ENCODE measurements at places on chromosomes 2 and 18. TPM values are rescaled to one million over a fixed set of nuclear protein-coding genes. Genes with fewer than 3 reads are reported as not detected.

DNA sequence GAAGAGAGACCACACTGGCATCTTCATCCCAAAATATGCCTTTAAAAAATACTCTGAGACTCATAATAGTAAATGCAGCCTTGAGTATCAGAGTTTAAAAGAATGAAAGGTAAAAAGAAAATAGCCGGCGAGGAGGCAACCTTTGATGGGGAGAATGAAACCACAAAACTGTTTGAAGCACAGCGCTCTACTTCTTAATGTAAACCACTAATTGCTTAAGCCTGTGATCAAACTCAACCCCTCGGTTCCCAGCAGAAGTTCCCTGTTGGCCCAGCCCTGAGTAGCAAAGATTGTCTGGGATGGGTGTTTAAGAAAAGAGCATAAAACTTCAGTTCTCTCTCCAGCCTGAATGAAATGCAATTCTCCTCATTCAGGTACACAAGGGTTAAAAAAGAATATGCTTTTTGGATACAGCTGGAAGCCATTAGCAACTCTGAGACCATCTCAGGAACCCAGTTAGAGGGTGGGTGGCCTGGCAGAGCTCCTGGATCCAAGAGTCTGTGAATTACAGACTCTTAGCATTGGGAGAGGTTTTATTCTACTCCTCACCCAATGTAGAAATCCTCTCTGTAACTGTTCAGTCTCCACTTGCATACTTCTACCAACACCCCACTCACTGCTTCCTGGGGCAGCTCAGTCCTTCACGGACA is 44.8 kb downstream of the VIT start:
- no peak for DNase-seq

- no peak for DNase-seq
Measured at GRCh38 chr18:8461544-8461943, 147.7 kb upstream of the RAB12 start.

DNA sequence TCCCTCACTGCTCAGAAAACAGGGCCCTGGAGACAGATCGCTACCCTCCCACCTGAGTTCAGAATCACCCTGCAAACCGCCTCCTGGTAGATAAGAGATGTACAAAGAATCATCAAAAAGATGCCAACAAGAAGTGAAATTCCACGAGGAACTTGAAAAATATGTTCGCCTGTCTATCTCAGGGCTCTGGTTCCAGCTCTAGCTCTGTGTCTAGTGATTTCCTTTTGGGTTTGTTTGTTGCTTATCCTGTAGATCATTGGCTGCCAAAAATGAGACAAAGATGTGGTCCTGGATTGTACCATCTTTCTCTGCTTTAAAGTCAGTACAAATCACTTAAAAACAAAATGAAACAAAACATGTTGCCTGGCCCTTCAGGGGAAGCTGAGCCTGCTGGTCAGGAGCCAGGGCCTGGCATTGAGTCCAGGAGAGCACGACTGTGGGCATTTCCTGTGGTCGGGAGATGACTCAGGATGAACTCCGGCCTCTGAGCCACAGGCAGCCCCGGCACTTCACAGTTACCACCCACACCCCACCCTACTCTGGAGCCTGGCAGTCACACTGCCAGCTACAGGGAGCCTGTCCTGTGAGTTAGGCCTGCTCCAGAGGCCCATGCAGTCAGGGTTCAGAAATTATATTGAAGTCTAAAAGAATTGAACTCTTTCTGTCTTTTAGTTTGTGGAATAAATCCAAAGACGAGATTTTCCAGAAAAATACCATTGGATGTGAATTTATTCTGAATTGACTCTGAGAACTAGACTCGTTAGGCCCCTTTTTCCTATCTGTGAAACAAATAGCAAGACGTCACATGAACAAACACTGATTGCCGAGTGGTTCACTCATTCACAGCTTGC is 8.0 kb upstream of the ITGB6 start:
- peak; percentile 91 for DNase-seq

The GPR35 gene
- 0.26 TPM for total RNA-seq

DNA sequence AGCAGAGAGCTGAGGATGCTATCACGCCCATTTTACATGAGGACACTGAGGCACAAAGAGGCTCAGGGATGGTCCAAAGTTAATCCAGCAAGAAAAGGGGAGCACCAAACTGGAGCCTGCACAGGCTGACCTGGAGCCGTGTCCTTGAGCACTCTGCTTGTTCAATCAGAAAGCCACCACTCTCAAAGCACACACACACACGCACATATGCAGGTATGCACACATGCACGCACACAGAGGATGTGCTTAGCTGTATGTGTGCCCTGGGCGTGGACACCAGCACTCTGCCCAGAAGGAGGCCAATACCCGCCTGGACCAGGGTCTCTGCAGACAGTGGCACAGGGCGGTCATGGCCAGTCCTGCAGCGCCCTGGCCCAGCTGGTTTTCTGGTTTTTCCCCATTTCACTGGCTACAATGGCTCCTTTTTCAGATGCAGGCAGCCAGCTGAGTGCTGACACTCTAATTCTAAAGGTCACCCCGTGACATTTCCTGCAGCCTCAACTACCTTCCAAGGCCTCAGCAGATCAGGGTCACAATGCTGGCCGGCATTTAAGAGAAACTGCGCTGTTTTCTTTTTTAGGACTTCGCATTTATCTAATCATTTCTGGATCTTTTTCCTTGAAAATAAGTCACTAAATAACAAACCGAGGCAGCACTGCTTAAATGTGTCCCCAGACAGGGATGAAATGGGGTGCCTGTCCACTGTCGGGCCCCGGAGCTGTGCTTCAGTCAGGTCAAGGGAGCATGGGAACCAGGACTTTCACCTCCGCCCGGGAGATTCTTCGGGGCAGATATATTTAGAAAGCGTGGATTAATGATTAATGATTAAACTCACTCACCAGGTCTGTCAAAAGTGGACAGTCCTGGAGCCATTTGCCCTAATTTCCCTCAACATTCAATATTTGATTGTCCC is 104.5 kb downstream of the HDAC4 start:
- DNase-seq, result no peak

DNA sequence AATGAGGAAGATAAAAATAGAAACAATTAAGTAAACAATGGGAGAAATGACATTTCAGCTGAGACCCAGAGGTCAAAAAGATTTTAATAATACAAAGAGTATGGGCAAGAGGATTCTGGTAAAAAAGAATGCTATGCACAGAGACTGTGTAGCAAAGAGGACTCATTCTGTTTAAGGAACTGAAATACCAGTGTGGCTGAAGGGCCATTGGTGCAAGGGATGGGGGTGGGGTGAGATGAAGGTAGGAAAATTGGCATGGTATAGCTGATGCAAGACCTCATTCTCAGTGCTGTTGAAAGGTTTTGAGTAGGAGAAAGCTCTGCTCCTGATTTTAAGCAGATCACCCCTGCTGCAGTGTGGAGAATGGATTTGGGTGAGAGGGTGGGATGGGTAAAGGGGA is 10.8 kb downstream of the GALNT1 start:
- no peak for DNase-seq

The SIX2 gene
- 4.2 TPM for total RNA-seq

DNA sequence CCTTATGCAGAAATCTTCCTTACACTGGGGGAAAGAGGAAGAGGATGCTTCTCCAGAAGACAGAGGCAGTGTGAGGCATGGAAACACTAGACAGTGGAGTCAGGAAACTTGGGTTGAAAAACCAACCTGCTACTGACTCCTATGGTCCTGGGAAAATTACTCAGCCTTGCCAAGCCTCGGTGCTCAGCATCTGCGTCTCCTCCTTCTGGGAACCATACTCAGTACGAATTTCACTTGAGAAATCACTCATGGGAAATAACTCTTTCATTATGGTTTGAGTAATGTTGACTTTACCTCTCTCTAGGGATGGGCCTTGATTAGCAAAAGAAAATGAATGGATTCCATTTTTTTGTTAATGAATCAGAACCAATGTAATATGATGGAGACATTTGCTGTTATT is 96.5 kb downstream of the KCNE4 start:
- DNase-seq, result no peak

GRCh38 chr18:66872277-66872676 is 268.4 kb upstream of the CDH19 start:
- peak; percentile 49 for DNase-seq

- no peak for DNase-seq
Measured at GRCh38 chr18:75240433-75240832, 29.8 kb downstream of the TSHZ1 start.

GRCh38 chr2:155980941-155981560 is 351.5 kb downstream of the NR4A2 start:
- DNase-seq, result no peak

GRCh38 chr2:170339750-170340692 is 162.1 kb downstream of the MYO3B start:
- DNase-seq, result peak; percentile 20

The CEBPZOS gene
- total RNA-seq, result 7.6 TPM

DNA sequence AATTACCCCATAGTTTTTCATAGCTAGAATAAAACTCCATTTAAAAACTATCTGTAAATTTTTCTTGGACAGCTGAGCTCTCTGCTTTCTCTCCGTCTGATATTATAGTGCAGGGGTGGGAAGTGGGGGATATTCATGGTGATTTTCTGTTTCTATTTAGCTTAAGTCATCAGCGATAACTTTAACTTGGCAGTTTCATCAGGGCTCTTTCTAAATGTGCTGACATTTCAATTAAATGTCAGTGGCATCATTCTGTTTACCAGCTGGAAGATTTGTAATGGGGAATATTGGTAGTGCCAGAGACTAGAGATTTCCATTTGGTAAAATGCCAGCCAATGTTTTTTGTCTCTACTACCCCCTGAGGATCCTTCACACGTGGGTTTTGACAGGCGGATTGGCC is 53.5 kb upstream of the CAPN13 start:
- DNase-seq, result no peak

DNA sequence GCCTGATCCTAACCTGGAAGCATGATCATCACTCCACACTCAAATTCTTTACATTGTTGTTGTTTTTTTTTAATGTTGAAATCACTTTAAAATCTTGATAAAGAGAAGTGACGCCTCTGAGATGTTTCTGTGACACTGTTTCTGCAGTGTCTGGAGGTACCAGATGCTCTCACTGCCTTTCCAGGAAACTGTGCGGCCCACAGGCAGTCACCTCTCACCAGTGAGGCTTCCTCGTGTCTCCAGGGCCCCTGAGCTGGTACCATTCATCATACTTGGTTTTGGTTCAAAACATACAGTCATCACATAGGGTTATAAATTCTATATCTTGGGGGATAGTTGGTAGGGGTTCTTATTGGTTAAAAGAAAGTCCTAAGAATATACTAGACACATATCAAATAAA is 10.1 kb upstream of the ID2 start:
- no peak for DNase-seq

DNA sequence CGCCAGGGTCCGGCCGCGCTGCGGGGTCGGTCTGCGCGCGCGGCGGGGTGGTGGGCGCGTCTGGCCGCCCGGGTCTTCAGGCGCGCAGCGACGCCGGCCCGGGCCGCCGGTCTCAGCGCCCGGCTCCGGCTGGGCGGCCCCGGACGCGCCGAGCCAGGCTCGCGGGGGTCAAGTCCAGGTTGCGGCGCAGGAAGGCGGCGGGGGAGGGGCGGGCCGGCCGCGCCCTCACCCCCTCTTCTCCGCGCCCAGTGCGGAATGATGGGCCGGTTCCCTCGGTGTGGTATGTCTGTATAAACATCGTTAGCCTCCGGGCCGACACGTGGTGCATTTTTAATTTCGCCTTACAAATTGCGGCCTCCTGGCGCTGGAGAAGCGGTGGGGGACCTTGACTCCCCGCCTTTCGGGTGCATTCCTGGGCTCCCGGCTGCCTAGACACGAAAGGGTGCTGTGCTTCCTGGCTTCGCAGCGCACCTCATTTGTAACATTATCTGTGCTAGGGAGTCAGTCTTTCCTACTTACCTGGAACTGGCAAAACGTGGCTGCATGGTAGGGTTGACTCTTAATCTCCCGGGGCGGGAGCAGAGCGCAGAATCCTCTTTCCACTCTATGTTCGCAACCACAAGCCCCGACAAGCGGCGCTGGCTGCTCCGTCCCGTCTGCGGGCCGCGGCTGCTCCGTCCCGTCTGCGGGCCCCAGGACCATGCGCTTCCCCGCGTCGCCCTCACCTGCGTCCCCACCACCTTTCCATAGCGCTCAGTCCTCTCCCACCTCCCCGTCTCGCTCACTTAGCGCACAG is 69.0 kb downstream of the CTAGE1 start:
- DNase-seq, result peak; percentile 68

The CCDC85A gene
- total RNA-seq, result 0.13 TPM

GRCh38 chr2:140178234-140178633 is 1398.0 kb upstream of the NXPH2 start:
- DNase-seq, result no peak
